RPMI8226 (cell line): ENCODE measurements at places on chromosomes 3 and 15.

DNA sequence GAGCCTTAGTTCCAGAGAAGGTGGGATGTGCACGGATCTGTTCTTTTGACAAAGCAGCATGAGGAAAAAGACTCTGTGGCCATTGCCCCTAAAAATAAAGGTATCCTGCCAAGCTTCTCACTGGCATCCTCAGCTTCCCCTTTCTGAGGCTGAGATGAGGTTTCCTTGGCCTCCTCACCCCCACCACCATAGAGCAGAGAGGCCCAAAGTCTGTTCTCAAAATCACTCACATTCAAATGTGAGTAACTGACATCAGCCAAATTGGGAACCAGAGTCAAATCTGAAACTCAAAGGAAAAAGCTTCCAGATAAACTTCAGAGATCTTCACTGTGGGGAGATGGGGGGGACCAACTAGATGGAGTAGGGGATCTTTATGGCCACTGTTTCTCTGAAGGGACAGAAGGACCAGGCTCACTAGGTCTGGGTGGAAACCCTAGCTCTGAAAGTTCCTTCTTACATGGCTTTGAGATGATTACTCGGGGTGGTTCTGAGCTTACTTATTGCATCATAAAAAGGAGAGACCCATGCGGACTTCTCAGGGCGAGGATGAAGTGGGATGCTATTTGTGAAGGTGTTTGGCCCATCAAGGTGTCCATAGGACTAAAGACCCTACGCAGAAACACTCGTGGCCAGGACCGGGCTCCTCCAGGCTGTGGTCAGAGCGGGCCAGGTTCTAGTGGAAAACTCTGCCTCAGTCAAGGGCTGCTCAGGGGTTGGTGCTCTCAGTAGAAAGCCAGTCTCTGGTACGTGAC lies 61.5 kb upstream of the MEF2A start:
- DNase-seq, result peak; percentile 19

GRCh38 chr3:59149166-59149565 lies 99.3 kb upstream of the CFAP20DC start:
- no peak for DNase-seq

DNA sequence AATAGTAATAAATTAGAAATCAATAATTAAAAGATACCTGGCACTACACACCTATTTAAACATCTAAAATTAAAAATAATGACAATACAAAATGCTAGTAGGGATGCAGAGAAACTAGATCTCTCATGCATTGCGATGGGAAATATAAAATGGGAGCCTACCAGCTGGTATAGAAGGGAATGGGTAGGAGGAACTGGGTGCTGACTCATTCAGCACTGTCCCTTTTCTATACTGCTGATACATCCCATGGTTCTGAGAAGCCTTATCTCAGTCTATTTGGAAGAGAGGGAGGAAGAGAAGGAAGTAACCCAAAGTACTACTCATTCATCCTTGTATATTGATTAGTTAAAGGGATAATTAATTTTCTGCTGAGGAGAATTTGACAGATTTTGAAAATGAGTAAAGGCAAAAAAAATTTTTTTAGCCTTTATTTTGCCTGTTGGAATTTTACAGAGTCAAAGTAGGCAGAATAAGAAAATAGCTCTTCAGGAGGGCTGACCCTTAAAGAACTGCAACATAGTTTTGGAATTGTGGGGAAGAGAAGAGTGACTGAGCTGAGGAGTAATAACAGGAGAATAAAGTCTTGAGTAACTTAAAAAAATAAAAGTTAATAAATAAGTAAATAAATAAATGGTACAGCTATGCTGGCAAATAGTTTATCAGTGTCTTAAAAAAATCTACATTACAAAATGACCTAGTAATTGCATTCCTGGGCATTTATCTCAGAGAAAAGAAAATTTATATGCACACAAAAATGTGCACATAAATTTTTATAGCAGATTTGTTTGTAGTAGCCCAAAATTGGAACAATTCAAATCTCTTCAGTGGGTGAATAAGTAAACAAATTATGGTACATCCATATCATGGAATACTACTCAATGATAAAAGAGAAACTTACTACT lies 15.3 kb upstream of the BHLHE40 start:
- no peak for DNase-seq

DNA sequence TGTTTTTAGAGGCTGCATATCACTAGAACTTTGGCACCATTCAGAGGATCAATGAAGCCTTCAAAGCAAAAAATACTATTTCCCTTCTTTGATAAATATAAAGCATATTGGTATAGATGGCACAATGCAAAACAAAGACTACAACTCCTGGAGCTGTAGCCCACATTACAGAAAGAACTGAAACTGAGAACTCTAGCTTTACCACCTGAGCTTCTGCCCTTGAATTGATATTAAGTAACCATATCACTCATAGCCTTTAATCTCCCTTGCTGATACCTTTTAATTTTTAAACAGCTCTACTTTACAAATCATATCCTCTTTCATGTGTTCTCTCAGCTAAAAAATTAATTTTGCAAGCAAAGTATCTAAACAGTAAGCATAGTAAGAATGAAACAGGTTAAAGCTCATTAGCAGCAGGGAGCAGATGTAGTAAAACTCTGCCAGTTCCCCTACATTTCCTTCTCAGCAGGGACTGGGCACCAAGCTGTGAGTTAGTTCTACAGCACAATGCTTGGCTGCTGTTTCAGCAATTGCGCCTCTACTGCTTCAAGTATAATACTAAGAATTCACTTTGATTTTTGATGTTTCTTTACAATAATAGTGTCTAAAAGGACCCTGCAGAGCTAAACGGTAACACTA lies 97.9 kb upstream of the NANOGP8 start:
- no peak for DNase-seq

DNA sequence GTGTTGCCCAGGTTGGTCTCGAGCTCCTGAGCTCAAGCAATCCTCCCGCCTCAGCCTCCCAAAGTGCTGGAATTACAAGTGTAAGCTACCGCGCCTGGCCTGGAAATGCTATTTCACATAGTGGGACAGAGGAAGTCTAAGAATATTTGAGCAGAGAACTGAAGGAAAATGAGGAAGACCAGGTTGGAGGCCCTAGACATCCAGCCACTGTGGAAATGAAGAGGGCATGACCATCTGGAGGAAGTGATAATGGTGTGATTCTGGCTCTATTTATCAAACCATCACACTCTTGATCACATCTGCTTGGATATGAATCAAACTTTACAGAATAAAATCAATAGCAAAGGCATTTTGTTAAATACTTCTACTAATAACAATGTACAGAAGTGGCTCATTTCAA lies 65.9 kb upstream of the ARHGEF3 start:
- DNase-seq, result no peak

DNA sequence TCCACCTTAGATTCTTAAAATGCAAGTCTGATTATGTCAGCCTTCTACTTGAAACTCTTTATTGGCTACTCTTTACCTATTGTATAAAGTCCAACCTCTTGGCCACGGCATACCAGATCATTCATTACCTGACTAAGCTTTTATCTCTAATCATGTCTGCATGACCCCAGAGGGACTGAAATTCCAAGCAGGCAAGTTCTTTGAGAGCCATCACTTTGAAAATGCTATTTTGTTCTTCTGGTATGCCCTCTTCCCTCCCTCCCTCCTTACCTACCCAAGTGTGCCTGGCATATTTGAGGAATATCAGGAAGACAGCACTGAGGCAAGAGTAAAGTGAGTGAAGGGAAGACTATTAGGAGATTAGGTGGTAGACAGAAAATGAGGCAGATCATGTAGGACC lies 57.5 kb downstream of the KCNMB2 start:
- DNase-seq, result no peak

DNA sequence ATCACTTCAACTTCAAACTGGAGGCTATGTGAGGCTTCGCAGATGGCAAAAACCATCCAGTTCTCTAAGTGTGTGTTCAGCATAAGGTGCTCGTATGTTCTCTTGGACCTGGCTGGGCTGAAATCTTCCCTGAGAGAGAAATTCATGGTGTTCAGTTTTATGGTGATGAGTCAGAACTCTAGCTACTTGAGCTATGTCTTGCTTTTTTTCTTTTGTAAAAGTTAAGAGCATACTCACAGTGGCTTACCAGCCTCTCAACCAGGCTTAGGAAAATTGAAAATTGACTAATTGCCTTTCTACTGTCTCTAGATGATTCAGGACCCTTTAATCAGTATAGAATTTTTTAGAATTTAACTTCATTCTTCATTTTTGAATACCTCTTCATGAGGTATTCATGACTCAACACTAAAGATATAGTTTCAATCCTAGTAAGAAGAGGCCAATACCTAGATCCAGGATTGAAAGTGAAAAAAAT lies 617.5 kb downstream of the TBL1XR1 start:
- no peak for DNase-seq

- DNase-seq, result peak; percentile 5
Measured at GRCh38 chr3:72440491-72440890, 407.8 kb downstream of the SHQ1 start.

- no peak for DNase-seq
Measured at GRCh38 chr3:108093616-108094015, 2.8 kb upstream of the CD47 start.

- peak; percentile 16 for DNase-seq
Measured at GRCh38 chr3:8996681-8997121, 33.4 kb upstream of the RAD18 start.

DNA sequence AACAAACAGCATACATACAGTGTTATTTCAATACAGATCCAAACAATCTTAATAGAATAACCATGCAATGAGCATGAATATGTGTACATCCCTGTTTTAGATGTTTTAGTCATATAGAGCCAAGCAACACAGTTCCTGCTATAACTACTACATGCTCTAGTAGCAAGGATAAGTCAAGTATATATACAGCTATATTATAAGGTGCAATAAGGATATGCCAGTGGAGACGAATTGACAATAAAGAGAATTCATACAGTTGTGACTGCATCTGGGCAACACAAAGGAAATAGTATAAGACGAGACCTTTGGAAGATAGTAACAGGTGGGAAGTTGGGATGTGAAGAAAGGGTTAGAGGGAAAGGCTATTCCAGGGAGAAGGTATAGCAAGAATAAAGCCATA lies 103.4 kb downstream of the TPRG1 start:
- DNase-seq, result no peak

- no peak for DNase-seq
Measured at GRCh38 chr3:185448107-185448506, 50.7 kb downstream of the TMEM41A start.

DNA sequence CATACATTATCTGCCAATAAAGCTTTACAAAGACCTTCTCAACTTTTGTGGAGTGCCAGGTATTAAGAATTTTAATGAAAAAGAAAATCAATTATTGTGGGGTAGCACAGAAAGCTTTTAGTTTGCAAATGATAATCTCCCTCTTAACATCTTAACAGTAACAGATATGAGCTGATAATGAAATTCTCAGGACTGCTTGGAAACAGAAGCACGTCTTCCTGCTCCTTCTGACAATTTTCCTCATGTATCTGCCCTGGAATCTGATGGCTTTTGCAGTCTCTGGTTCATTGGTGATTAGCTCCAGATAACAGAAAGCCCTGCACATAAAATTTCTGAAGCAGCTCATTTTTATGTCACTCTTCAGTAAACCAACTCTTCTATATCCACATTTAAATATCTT lies 432.4 kb upstream of the PDZRN3 start:
- no peak for DNase-seq

DNA sequence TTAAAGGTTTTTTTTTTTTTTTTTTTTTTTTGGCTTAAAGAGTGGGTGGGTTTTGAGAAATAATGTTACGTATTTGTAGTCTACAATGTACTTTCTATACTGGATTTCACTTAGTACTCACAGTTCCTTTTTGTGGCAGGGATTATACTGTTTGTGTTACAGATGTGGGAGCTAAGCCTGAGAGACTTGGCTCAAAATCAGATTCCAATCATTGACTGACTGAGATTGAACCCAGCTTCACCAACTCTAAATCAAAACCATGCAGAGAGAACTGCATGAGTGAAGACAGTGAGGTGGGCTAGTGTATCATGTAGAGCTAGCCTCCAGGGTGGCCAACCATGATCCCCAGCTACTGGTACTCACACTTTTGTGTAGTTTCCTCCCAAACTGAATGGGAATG lies 68.0 kb downstream of the TMEM108 start:
- no peak for DNase-seq

- DNase-seq, result no peak
Measured at GRCh38 chr15:82532991-82533481, 7.2 kb downstream of the RPS17 start.

DNA sequence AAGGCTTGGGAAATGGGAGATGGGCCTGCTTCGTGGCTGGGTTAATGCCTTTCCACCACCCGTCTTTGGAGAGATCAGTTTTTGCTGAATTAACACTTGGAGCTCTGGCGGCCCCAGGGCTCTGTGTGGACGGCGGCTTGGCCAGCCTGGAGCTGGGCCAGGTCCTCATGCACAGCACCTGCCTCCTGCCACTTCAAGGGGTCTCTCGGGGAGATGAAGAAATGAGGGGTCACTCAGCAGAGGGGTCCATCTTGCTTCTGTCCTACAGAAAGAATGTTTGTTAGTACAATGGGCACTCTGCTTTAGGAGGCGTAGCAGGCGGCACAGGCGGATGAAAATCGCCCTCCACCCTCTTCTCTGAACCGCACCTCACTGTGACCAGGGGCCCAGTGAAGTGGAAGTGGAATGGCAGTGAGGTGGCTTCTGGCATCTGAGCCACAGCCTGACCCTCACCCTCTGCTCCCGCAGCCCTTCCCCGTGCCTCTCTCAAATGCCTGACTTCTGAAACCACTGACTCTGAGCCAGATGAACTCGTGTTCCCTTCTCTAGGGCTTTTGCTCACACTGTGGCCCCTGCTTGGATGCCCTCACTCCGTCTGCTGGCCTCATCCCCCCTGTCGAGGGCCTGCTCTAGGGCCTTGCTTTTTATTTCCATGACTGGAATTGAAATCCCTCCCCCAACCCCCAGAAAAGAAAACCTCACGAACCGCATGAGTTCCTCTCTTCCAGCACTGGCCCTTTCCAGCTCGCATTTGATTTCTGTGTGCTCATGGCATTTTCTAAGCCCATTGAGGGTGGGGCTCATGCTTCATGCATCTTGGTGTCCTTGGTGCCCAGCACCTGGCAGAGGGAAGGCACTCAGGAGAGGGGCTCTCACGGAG lies 42.2 kb downstream of the CHDH start:
- DNase-seq, result peak; percentile 27

- DNase-seq, result no peak
Measured at GRCh38 chr3:139269984-139270383, 73.8 kb upstream of the MRPS22 start.

- DNase-seq, result no peak
Measured at GRCh38 chr3:50213373-50213772, 8.3 kb downstream of the SLC38A3 start.

GRCh38 chr3:107426223-107426622 lies 49.0 kb downstream of the CCDC54 start:
- no peak for DNase-seq

DNA sequence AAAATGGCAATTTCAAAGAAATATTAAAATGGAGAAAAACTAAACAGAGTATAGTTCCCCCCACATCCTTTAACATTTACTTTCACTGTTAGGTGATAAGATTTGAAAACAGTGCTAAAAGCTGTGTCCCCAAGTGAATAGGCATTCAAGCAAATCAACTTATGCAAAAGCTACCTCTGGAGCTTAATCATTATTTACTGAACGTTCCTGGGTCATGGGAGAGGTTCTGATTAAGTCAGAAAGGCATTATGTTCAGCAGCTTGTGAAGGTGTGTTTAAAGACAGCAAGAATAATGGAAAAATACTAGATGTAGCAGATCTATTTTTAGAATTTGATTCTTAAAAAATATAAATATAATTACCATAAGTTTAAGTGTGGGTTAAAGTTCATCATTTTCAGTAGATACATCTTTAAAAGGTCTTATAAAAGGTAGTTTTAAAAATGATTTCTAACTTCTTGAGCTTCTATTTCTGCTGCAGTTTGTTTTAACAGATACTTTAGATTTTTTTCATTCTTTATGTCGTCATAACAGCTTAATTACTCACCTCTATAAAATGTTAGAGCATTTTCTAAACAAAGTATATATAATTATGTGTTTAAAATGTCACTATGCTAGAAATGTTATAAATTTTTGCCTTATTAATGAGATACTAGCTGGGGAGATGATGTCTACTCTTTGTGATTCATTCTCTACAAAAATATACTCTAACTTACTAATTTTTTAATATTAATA lies 127.9 kb downstream of the MITF start:
- no peak for DNase-seq
